ENCODE measurements at places on chromosomes 5 and 9. TPM values are rescaled to one million over a fixed set of nuclear protein-coding genes. Genes with fewer than 3 reads are reported as not detected.

- DNase-seq, result no peak
Observed at GRCh38 chr5:137220523-137220927, 278.6 kb downstream of the SPOCK1 start.

- no peak for DNase-seq
Observed at GRCh38 chr5:35438786-35439185, 178.9 kb upstream of the SPEF2 start.

DNA sequence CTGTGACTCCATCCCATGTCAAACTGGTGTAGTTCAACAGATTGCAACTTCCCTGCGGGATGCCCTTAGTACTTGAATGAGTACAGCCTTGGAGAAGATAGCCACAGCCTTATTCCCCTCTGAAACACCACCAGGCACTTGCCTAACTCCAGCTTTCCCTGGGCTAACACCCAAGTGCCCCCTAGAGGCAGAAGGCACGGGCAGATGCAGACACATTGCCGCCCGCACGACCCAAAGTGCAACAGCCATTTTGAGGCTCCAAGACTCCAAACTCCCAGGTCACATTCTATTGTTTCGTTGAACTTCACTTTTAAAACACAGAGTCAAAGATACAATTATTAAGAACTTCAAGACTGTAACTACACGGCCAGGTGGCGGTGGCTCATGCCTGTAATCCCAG is 163.6 kb upstream of the CDH6 start:
- no peak for DNase-seq

DNA sequence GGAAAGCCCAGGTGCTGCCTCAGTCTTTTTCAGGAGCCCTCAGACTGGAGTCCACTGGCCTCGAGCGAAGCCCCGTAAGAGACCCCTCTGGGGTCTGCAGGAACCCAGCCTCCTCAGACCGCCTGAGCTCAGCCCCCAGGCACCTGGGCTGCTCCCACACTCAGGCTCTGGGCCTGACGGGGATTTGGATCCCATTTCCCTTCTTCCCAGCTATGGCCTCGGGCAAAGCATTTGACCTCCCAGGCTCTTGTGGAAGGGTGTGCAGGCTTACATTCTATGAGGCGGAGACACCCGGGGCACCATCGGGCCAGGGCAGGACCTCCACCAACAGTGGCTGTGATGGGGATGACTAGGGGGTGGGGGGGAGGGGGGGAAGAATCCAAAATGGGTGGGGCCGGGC is 4.5 kb downstream of the AGPAT2 start:
- DNase-seq, result no peak

- DNase-seq, result no peak
Observed at GRCh38 chr5:37841203-37841602, 1.4 kb upstream of the GDNF start.

CTXN3 gene
- not detected for total RNA-seq

LRRC14B gene
- total RNA-seq, result not detected

KCTD16 gene
- 0.16 TPM for total RNA-seq

TYRP1 gene
- not detected for total RNA-seq

WWC1 gene
- 0.63 TPM for total RNA-seq

All from omental fat pad (tissue), 4 donors.